ENCODE measurements at places on chromosomes 13 and 19. TPM values are rescaled to one million over a fixed set of nuclear protein-coding genes. Genes with fewer than 3 reads are reported as not detected.

DNA sequence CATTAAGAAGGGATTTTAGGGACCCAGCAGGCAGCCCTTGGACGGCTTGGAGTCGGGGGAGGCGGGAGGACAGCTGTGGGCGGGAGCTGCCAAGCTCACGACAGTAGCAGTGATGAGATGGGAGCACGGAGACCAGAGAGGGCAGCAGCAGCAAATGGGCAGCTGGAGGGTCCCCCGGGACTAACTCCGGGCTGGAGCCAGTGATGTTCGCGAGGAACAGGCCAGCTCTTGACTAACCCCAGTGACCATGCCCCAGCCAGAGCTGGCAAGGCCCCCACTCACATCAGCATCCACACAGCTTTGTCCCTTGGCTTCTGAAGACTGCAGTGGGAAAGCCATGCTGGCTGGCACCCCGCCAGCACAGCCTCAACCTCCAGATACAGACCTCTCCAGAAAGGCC is 81.9 kb downstream of the RAB20 start:
- DNase-seq, result no peak

DNA sequence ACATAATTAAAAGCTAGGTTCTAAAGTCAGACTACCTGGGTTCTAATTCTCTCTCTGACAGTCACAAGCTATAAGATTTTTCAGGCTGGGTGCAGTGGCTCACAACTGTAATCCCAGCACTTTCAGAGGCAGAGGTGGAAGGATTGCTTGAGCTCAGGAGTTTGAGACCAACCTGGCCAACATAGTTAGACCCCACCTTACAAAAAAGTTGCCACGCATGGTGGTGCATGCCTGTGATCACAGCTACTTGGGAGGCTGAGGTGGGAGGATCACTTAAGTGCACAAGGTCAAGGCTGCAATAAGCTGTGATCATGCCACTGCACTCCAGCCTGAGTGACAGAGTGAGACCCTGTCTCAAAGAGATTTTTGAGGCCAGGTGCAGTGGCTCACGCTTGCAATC is 6.0 kb downstream of the NFKBID start:
- no peak for DNase-seq

Gene CEACAM19
- 25.6 TPM for total RNA-seq

Gene F2RL3
- not detected for total RNA-seq

DNA sequence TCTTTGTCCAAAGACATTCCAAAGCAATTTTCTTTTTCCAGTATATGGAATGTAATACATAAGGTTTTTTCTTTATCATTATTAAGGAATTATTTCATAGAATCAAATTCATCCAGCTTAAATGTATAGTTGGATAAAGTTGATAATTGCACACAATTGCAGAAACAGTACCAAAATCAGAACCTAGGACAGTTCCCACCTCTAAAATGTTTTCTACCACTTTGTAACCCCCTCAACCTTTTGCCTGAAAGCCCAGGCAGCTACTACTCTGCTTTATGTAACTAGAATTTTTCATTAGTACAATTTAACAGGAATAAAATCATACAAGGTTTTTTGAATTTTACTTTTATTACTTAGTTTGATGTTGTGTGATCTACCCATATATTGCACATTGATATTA is 98.0 kb downstream of the PRR20E start:
- DNase-seq, result peak; percentile 0

GRCh38 chr19:38734426-38735256 is 9.6 kb downstream of the CAPN12 start:
- peak; percentile 39 for DNase-seq

GRCh38 chr19:35585848-35586247 is at the start of gene PMIS2:
PMIS2 (plus strand) TSS chr19:35586173; CDS start chr19:35586260, 87 bp downstream.
- peak; percentile 5 for DNase-seq

Gene ZNF493
- 8.7 TPM for total RNA-seq

- no peak for DNase-seq
Measured at GRCh38 chr13:36820222-36820621, 1.2 kb downstream of the RFXAP start.

DNA sequence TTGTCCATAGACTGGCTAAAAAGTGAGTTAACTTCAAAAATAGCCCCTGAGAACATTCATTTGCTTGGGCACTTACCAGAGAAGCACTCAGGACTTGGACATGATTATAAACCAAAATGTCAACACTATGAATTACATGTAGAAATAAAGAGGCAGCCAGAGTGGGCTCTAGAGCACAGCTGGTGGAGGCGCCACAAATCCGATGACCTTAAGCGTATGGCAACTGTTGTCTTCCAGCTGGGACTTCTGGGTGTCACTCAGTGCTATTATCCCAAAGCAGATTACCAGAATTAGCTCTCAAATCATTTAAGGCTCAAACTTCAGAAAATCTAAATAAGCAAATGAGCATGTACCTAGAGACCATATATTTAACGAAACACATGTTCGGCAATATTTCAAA is 1255.5 kb upstream of the SLC10A2 start:
- no peak for DNase-seq

Gene POGLUT2
- total RNA-seq, result 9.0 TPM

All from MCF 10A (cell line).